Progenitor cell of endocrine pancreas (in vitro differentiated cells): ENCODE measurements at places on chromosomes 13 and 19. TPM values are rescaled to one million over a fixed set of nuclear protein-coding genes. Genes with fewer than 3 reads are reported as not detected.

The CGB7 gene
- total RNA-seq = 0.38 and 0.80 TPM in 2 replicates

The SHFL gene
- 2.2 and 3.0 TPM in 2 replicates for total RNA-seq

The PSG3 gene
- not detected in 2 replicates for total RNA-seq

- peaks cover 20% of the 10 kb centered on the region for H3K36me3 ChIP-seq
- H3K4me1 ChIP-seq = peaks cover 11% of the 10 kb centered on the region
- no peak overlapping the region for H3K4me3 ChIP-seq
- DNase-seq = no peak
- peak overlapping the region; percentile 83 for H3K27ac ChIP-seq
Measured at GRCh38 chr13:106503272-106503671, 32.2 kb downstream of the EFNB2 start.

GRCh38 chr13:50457415-50458393 lies 385.8 kb downstream of the DLEU7 start:
- no peaks in the 10 kb centered on the region for H3K27me3 ChIP-seq
- H3K36me3 ChIP-seq = no peaks in the 10 kb centered on the region
- peaks cover 4% of the 10 kb centered on the region for H3K4me1 ChIP-seq
- H3K4me3 ChIP-seq = no peak overlapping the region
- DNase-seq = no peak

- peak overlapping the region; percentile 84 for H3K4me3 ChIP-seq
- H3K36me3 ChIP-seq = peaks cover 4% of the 10 kb centered on the region
- H3K27me3 ChIP-seq = no peaks in the 10 kb centered on the region
- H3K27ac ChIP-seq = peak overlapping the region; percentile 92
Measured at GRCh38 chr19:10624585-10624984, 768 bp upstream of the SLC44A2 start.

- no peaks in the 10 kb centered on the region for H3K27me3 ChIP-seq
- no peak overlapping the region for H3K27ac ChIP-seq
- no peak for DNase-seq
- H3K36me3 ChIP-seq = no peaks in the 10 kb centered on the region
- no peaks in the 10 kb centered on the region for H3K4me1 ChIP-seq
Measured at GRCh38 chr13:62119739-62120700, 704.4 kb upstream of the PCDH20 start.

- H3K4me3 ChIP-seq = no peak overlapping the region
- no peak overlapping the region for H3K27ac ChIP-seq
- no peaks in the 10 kb centered on the region for H3K4me1 ChIP-seq
- H3K36me3 ChIP-seq = no peaks in the 10 kb centered on the region
Measured at GRCh38 chr13:47175172-47175866, 278.5 kb upstream of the HTR2A start.
